Myocyte (in vitro differentiated cells): ENCODE measurements at places on chromosomes 6 and 20.
A peak's percentile ranks its signal among the peaks of the same experiment; 100 is the strongest.

DNA sequence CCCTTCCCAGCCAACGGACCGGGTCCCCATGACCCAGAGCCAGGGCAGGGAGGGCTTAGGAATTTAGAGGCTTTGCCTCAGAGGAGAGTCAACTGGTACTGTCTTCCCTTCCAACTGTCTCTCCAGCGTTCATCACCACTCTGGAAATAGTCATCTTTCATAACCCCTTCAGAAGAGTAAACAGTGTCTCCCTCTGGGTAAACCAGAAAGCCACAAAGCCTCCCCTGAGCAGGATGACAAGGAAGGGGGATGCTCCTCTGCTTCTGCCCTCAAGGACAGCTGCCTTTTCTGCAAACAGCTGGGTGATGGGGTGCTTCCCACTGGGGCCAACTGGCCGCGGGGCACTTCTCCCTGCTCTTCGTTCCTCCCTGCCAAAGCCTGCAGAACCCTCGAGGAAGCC lies 90.1 kb downstream of the PSMG4 start:
- peak; percentile 97 for DNase-seq

DNA sequence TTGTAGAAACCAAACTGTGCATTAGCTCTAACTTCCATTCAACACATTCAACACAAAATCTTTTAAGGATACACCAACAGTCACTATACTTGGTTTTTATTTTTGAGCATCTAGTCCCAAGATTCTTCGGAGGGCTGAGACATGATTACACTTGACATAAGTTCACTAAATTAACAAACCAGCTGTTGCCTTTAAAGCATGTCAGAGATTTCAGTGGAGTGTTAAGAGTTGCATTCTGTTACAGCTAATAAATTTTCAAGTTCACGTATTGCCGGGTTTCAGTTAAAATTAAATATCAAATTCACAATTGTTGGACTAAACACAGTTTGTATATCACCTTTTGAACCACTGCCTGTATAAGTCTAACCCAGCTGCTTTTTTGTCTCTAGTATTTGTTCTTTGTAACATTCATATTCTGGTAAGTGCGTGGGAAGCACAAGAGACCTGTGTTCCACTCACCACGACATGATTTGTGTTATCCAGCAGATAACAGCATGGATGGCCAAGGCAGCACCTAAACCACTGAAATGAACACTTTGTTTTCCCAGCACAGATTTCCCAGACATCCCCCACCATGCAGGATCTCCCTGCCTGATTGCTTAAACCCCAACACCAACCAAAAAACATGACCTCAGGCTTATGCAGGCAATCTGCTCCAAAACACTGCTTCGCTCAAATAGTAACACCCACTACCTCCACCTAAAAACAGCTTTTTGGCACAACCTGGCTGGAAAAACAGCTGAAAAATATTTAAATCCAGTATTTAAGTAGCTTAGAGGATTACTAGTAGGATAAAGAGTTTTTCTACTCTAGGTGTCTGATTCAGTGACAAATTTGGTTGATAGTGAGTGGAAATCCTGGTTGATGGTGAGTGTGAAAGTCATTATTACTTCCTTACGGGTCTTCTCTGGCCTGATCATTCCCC lies 286.5 kb upstream of the NT5E start:
- peak; percentile 28 for DNase-seq

- no peak for DNase-seq
These were observed 11.8 kb upstream of the SPAG4 start for GRCh38 chr20:35603695-35604448.

DNA sequence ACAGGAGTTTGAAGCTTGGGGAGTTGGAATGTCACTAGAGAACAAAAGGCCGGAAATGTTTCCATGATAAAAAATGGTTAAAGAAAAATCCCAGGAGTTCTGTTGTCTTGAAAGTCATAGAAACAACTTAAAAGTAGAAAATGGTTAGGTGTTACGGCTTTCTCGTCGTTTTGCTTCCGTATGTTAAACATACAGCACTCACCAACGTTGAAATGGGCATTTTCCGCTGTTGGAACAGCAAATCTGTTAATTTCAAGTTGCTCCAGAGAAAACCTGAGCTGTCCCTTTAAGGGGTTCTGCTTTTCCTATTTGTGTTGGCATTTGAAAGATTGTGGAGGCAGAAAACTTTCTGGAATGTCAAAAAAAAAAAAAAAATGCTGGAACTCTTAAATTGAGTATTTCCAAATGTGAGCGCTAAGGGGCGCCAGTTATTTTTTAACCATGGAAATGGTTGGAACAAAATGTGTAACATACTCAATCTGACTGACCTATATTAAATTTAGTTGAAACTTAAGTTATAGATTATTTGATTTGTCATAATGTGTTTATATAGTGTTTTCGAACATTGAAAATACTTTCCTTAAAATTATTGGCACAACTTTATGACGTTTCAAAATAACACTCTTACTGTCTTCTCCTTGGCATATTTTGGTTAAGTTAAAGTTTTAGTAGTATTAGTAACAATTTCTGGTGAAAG lies 2.2 kb downstream of the QKI start:
- peak; percentile 89 for DNase-seq

DNA sequence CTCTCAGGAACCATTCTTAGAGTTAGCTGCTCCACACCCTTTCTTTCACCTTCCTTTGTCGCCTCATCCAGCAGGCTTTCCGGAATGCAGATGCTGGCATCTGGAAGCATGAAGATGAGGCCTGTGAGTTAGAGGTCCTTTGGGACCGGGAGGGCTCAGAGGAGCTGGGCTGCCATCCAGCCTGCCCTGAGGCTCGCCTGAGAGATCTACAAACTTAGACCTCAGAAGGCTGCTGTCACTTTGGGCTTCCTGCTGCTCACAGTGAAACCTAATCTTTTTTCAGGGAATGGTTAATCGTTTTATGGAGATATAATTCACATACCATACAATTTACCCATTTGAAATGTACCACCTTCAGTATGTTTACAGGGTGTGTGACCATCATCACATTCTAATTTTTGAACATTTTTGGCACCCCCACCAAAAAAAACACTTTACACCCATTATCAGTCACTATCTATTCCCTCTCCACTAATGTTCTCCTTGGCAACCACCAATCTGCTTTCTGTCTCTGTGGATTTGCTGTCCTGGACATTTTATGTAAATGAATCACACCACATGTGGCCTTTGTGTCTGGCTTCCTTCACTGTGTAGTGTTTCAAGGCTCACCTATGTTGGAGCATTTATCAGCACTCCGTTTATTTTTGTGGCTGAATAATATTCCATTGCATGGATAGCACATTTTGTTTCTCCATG lies 20.0 kb upstream of the MPC1 start:
- peak; percentile 71 for DNase-seq

GRCh38 chr20:36461600-36462439 lies 79.5 kb upstream of the MYL9 start:
- peak; percentile 67 for DNase-seq

DNA sequence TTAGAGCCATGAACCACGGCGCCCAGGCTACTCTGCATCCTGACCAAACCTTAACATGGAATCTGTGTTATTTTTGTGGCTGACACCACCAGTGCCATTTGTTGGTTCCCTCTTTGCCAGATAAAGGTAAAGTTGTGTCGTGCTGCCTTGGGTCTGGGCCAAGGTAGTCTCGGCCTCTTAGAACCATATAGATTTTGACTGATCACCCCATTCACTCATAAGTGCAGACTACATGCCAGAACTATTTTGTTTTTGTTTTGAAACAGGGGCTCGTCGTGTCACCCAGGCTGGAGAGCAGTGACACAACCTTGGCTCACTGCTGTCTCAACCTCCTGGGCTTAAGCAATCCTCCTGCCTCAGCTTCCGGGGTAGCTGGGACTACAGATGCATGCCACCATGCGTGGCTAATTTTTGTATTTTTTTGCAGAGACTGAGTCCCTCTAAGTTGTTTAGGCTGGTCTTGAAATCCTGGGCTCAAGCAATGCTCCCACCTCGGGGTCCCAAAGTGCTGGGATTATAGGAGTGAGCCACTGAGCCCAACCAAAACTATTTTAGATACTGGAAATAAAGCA lies 19.2 kb upstream of the RIPOR3 start:
- DNase-seq, result no peak

DNA sequence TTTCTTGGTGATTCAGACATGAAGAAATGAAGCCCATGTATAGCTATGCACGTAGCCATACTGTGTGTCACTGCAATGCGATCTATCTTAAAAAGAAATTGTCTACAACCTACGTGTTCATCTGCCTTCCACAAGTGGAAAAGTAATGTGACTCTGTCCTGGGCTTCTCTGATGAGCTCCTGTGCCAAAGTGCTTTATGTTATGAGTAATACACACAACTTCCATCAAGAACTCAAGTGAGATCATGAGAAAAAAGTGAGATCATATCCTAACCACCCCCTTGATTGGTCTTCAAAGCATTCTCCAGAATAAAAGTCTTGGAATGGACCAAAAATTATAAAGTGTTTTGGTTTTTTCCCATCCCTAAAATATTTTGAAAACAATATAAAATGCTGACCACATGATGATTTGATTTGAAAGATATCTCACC lies 114.3 kb downstream of the DST start:
- peak; percentile 68 for DNase-seq

GRCh38 chr6:159104931-159105330 lies 60.1 kb upstream of the TAGAP start:
- DNase-seq, result no peak

GRCh38 chr20:63545814-63546213 lies 1.7 kb downstream of the SRMS start:
- no peak for DNase-seq

- no peak for DNase-seq
These were observed 1.6 kb upstream of the CD93 start for GRCh38 chr20:23087587-23088251.

GRCh38 chr6:147479857-147480256 lies 28.6 kb upstream of the SAMD5 start:
- no peak for DNase-seq
